H9 (cell line): ENCODE measurements at places on chromosomes 5 and 9. TPM values are rescaled to one million over a fixed set of nuclear protein-coding genes. Genes with fewer than 3 reads are reported as not detected.

Gene ZER1
- total RNA-seq: 23.1 and 24.2 TPM in 2 replicates

Gene HAND1
- total RNA-seq: not detected in 2 replicates

Gene HACD4
- 0.59 and 0.63 TPM in 2 replicates for total RNA-seq

Gene NUTM2F
- total RNA-seq: 0.15 TPM in 1 of 2 replicates, not detected in the other

Gene BAAT
- total RNA-seq: 0.09 and 0.15 TPM in 2 replicates

Gene HMMR
- total RNA-seq: 36.2 and 37.9 TPM in 2 replicates

Gene N4BP3
- 32.1 and 32.4 TPM in 2 replicates for total RNA-seq

Gene SPATA31A3
- total RNA-seq: 0.35 and 0.46 TPM in 2 replicates

Gene PDE6A
- total RNA-seq: not detected in 2 replicates

Gene FBN2
- total RNA-seq: 8.1 and 8.3 TPM in 2 replicates

Gene SPOCK1
- total RNA-seq: 9.8 and 10.9 TPM in 2 replicates

Gene ROR2
- 2.7 TPM in 2 replicates for total RNA-seq

Gene CCIN
- total RNA-seq: 0.11 TPM in 1 of 2 replicates, not detected in the other

Gene TAF11L10
- not detected in 2 replicates for total RNA-seq

Gene PRDM9
- not detected in 2 replicates for total RNA-seq

Gene CA9
- 0.94 and 1.9 TPM in 2 replicates for total RNA-seq

Gene GPR21
- total RNA-seq: 0.87 and 1.0 TPM in 2 replicates

Gene DAB2IP
- total RNA-seq: 22.0 and 22.6 TPM in 2 replicates

Gene ITK
- total RNA-seq: 0.22 TPM in 2 replicates

Gene QSOX2
- total RNA-seq: 25.0 and 25.8 TPM in 2 replicates

Gene SMU1
- 26.3 and 26.9 TPM in 2 replicates for total RNA-seq

Gene GLE1
- total RNA-seq: 17.9 and 19.0 TPM in 2 replicates

Gene GARIN3
- not detected in 2 replicates for total RNA-seq

Gene MRPL36
- 67.3 and 68.9 TPM in 2 replicates for total RNA-seq

Gene SPINK7
- total RNA-seq: not detected in 2 replicates

Gene ARHGEF37
- 0.39 and 0.42 TPM in 2 replicates for total RNA-seq

Gene PCDHGA4
- 2.3 and 2.6 TPM in 2 replicates for total RNA-seq

Gene FAT2
- 0.15 and 0.18 TPM in 2 replicates for total RNA-seq

Gene NUTM2G
- 0.48 and 0.57 TPM in 2 replicates for total RNA-seq

Gene PCDHA1
- total RNA-seq: 0.44 and 0.61 TPM in 2 replicates

Gene C1QTNF2
- 0.53 and 0.59 TPM in 2 replicates for total RNA-seq

Gene IL9
- total RNA-seq: not detected in 2 replicates

Gene STK32A
- 0.99 and 1.3 TPM in 2 replicates for total RNA-seq

Gene GLT6D1
- total RNA-seq: not detected in 2 replicates

Gene SLC34A1
- total RNA-seq: not detected in 2 replicates

Gene TSC1
- total RNA-seq: 31.7 and 32.7 TPM in 2 replicates

Gene C5
- total RNA-seq: 0.20 and 0.74 TPM in 2 replicates

Gene C1QTNF3
- total RNA-seq: 1.1 TPM in 2 replicates

Gene LYSMD3
- 14.0 and 16.5 TPM in 2 replicates for total RNA-seq

Gene SOX30
- 0.13 TPM in 1 of 2 replicates, not detected in the other for total RNA-seq

Gene GFRA3
- 1.6 and 1.8 TPM in 2 replicates for total RNA-seq

Gene NMUR2
- 0.11 TPM in 1 of 2 replicates, not detected in the other for total RNA-seq

Gene CDC25C
- total RNA-seq: 19.9 and 22.8 TPM in 2 replicates
